ENCODE measurements at places on chromosomes 2 and 18. TPM values are rescaled to one million over a fixed set of nuclear protein-coding genes. Genes with fewer than 3 reads are reported as not detected.
A peak's percentile ranks its signal among the peaks of the same experiment; 100 is the strongest.

DNA sequence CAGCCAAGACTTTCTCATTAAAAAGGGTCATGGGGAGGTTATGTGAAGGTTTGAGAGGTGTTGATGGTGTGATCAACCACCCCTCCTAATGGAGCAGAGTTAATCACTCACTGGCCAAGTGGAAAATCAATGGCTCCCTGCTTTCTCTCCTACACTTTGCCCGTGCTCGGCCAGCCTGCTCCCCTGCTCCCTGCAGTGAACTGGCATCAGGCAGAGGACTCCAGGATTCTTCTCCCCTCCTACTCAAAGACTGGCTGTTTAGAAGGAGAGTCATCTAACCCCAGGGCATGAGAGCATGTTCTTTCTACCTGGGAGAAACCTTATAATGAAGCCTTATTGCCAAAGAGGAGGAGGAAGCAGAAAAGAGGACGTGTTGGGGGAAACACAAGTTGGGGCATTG is 74.9 kb downstream of the SGPP2 start:
- DNase-seq = no peak

- DNase-seq = no peak
These were observed 1.8 kb downstream of the NOSTRIN start for GRCh38 chr2:168804214-168804613.

DNA sequence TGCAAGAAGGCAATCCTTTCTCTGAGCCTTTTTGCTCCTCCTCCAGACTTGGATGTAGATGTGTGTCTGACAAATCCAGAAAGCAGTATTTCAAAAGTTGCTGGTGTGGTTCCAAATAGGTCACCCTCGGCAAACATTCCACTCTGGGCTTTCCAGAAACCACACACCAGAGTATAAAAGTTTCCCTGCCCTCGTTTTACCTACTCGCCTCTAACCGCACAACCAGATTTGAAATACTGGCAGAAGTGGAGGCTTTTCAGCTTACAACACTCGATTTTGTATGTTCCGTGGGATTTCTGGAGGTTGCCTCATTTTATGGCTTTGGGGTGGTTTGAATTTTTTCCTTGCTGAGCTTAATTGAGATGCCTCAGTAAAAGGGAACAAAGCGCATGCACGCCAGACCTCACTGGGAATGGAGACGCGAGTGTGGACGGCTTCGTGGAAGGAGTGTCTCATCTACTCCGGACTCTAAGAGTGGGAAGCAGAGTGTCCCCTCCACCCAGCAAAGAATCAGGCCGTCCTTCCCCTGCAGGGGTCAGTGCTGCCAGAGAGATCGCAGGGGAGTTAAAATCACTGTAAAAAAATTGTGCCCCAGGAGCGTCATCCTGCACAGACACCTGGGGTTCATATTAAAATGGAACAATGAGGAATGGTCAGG is 44.0 kb upstream of the RPL31 start:
- no peak for DNase-seq

GRCh38 chr2:65232636-65233035 is 5.0 kb downstream of the ACTR2 start:
- no peak for DNase-seq

G6PC2 gene
- not detected for total RNA-seq

PDE11A gene
- total RNA-seq = 4.4 TPM

- no peak for DNase-seq
These were observed 721.8 kb downstream of the ERBB4 start for GRCh38 chr2:211816754-211817153.

GRCh38 chr2:9336241-9336575 is 87.1 kb downstream of the ITGB1BP1 start:
- DNase-seq = no peak

SLC14A1 gene
- total RNA-seq = 24.9 TPM

GRCh38 chr2:23703037-23703582 is 223.8 kb downstream of the ATAD2B start:
- no peak for DNase-seq

DNA sequence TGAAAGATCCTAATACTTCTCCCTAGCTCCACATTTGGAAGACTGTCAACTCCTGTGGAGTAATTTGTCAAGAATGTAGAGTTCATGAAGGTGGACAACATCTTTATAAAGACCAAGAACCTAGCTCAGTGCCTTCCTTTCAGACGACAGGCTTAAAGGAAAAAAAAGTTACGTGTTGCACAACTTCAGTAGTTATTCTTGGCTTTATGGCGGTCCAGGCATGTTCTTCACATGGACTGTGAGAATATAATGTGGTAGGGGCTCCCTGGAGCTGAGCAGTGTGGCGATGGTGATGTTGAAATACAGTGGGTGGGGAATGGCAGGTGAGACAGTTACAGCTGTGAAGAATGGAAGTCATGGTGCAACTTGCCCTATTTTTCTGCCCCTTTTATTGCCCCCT is 3.9 kb downstream of the TAF1B start:
- no peak for DNase-seq

TSN gene
- 32.1 TPM for total RNA-seq

ACP1 gene
- 79.2 TPM for total RNA-seq

HOXD11 gene
- not detected for total RNA-seq

GRCh38 chr2:177772529-177772928 is 300.0 kb downstream of the PDE11A start:
- DNase-seq = no peak

GRCh38 chr2:233387667-233388528 is 33.6 kb downstream of the DGKD start:
- DNase-seq = peak; percentile 92

CHST10 gene
- 10.5 TPM for total RNA-seq

TRIM43 gene
- not detected for total RNA-seq

- no peak for DNase-seq
These were observed 98.0 kb downstream of the ANKRD44 start for GRCh38 chr2:197212344-197213262.

DNA sequence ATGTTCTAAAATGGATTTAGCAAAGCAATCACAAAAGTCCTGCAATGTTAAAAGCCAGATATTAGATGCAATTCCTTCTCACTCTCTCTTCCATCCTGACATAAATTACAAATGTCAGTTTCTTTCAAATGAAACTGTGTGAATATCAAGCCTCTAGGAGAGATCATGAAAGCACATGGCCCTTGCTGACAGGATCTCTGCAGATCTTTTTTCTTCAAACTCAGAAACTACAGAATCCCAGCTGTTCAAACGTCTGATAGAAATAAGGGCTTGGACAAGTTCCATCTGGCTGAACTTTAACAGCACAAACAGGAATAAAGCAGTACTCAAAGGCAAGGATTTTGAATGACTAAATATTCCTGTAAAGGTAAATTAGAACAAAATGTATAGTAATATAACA is 47.6 kb downstream of the PDE1A start:
- no peak for DNase-seq

- DNase-seq = no peak
These were observed 51.9 kb downstream of the ASAP2 start for GRCh38 chr2:9258501-9258900.

DNA sequence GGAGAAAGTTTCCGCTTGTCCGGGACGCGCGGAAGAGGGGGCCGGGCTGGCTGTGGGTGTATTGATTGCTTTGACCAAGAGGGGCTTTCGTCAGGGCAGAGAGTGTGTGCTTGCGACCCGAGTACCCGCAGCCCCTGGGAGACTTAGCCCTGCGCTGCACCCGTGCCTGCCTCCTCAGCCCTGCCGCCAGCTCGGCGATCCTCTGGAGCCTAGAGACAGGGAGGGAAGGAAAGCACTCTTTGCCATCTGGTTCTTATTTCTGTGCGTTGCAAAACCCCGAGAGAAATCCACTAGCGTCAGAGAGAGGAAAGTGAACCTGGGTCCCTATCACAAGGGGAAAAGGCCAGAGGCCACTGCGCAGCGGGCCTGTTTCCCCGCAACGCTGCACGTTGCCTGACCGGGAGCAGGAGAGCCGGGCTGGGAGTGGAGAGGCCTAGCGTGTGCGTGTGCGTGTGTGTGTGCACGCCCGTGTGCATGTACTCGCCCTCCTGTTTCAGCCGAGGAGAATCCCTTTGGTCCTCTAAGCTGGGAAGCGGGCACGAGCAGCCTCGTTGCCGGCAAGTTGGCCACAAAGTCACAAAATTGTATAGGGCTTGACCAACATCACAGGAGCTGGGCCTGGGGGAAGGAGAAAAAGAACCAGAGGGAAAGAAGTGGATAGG is 1.7 kb downstream of the SIX3 start:
- no peak for DNase-seq

DNA sequence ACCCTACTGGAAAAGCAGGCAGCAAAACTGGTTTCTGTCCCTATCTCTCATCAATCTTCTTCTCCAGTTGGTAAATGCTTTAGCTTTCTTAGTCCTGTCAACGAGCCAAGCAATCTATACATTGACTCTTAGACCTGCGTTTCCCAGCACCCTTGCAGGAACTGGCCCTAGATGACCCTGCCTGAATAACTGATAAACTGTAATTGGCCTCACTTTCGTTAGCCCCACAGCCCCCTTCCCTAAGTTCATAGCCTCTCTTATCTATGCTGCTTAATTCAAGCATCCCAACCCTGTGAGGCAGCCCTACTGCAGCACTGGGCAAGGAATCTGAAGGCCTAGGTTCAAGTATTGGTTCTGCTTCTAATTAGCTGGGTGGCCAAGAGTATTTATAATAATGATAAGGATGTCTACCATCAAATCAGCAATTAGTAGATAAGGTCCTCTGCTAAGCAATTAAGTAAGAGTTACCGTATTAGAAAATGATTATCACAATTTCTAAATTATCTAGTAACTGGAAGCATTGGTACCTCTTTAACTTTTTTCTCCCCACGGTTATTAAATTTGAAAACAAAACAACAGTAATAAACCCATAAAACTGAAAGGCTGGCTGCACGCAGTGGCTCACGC is 86.4 kb upstream of the RMDN2 start:
- no peak for DNase-seq

Data from Right ventricle myocardium inferior (tissue), 1 donor.